ENCODE measurements at places on chromosomes 12 and 14.

DNA sequence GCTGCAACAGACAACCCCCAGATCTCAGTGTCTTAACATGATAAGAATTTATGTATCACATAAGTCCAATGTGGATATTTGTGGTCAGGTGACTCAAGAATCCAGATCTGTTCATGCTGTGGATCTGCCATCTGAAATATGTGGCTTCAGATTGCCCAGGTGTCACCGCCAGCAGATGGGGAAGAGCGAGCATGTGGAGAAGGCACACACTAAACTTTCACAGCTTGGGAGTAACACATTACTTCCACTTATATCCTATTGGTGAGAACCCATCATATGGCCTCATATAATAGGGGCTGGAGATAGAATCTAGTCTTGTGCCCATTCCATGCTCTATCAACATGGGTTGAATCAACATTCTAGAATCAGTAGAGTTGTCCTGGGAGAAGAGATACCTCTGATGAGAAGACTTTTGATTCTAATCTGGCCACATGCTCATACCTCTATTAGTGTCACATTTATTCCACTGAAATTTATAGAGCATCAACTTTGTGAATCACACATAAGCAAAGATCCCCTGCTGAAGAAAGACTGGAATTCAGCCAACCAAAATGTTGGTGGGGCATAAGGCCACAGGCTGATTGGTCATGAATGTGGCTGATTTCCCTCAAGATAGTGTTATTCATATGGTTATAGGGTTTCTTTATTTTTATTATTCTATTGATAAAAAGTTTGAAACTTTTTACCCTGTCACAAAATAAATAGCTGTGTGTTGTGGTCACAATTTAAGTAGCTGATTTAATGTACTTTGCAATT is 6.0 kb upstream of the CALCOCO1 start:
- no peak for DNase-seq

GRCh38 chr14:36747411-36748184 is 85.9 kb downstream of the PAX9 start:
- DNase-seq = no peak

DNA sequence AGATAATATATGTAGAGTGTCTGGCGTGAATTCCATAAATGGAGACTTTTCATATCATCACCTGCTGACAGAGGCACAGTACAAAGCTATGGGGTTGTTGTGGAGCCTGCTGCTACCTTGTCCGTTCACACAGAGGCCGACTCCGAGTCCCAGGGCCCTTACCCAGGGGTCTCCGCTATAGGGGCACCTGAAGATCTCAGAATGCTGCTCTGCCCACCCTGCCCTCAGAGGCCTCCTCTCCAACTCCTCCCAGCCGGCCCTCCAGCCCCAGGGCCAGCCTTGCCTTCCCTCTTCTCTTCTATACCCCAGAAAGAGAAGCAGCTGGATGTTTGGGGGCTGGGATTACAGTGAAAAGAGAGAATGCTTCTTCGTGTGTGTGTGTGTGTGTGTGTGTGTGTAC is 21.3 kb downstream of the NCKAP5L start:
- no peak for DNase-seq

- DNase-seq = peak; percentile 43
These were observed 81.6 kb upstream of the DCN start for GRCh38 chr12:91264178-91264577.

DNA sequence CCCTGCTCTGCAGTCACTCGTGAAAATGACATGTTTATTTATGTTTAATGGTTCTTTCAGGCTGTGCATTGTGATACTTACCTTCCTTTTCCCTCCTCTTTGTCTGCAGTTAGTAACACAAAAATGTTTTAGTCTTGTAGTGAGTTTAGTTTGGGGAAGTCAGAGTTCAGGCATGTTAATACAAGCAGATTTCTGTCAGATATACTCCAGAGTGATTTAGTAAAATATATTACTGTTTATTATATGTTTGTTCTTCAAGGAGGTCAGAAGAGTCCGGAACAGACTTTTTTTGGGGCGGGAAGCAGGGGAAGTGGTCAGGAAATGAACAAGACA is 28.7 kb downstream of the MSRB3 start:
- DNase-seq = no peak

DNA sequence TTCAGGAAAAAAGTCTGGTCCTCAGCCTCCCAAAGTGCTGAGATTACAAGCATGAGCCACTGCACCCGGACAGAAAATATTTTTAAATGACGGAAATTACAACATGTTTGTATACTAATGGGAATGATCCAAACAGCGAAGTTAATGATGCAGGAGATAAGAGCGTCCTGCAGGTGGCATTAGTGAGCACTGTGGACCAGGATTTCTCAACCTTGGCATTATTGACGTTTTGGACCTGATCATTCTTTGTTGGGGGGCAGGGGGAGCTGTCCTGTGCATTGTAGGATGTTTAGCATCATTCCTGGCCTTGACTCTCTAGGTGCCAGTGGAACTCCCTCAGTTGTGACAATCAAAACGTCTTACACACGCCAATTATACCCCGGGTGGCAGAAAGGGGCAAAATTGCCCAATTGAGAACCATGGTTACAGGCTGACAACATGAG is 34.1 kb downstream of the SCFD1 start:
- peak; percentile 48 for DNase-seq
